ENCODE measurements at places on chromosomes 1 and 21.

DNA sequence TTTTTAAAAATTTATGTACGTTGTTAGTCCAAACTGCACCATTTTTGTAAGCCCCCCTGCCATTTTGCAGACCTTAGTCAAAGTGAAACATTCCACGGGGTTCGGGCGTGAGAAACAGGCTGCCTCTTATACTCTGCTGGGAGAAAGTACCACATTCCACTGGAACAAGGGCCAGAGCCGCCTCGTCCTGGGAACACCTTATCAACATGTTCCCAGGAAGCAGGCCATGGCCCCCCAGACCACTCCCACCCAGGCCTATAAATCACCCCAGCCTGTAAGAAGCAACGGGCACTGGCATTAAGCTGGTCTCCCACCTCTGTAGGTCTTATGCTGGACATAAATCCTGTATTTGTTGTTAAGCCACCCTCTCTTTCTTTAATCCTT is 854 bp upstream of the ZRANB2 start:
- no peak for DNase-seq

- DNase-seq = no peak
Observed at GRCh38 chr21:35511696-35512162, 462.6 kb upstream of the RUNX1 start.

DNA sequence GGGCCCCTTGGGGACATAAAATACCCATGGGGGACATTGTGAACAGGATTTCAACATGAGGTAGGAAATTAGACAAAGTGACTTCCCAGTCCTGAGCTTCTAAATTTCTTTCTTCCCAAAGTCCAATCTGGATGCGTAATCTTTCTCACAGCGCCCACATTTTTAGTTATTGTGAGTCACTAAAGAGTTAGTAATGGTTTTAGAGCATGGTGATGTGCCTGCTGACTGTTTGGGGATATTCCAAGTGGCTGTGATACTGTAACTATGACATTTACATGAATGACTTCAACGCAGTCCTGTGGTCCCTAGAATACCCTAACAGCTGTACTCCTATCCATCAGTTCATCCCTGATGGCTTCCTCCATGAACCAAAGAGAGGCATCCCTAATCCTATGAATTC is 224.0 kb upstream of the COA6 start:
- no peak for DNase-seq

DNA sequence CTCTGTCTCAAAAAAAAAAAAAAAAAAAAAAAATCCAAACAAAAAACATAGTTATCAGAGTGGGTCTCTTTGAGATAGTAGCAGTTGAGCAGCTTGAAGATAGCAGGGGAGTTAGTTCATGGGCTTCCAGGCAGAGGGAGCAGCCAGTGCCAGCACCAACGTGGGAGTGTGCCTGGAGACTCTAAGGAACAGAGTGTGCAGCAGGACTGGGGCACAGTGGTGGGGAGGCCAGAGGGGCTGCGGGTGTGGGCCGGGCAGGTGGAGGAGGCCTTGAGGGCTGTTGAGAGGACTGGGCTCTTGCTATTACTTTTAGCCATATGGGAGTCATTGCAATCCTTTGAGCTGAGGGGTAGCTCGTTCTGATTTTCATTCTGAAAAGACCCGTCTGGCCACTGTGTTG is 63.8 kb downstream of the RYR2 start:
- DNase-seq = no peak

DNA sequence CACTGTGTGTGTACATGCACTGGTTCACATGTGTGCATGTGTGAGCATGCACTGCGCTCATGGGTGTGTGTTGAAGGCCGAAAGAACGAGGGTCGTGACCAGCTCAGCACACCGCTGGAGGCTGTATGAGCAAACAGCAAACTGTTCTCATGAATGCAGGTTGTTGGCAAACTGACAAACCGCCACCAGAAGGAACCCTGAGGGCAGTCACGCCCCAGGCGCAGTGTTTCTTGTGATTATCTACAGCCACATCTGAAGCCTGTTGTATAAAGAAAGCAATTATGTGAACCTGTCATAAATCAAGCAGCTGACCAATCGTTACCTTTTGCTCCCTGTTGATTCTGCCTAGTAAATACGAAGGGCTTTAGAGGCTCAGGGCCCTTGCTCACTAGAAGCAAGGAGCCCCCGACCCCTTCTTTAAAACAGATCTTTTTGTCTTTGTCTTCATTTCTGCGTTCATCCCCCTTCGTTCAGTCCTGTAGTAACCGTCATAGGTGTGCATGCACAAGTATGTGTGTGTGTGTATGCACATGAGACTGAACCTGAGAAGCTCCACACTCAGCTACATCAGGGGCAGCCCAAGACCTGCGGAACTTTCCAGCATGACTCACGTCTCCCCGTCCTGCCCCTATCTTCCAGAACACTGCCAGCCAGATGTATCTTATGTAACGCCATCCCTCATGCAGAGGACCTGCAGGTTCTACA is 16.8 kb upstream of the RIPK4 start:
- no peak for DNase-seq

- no peak for DNase-seq
Observed at GRCh38 chr1:29251164-29252124, 15.1 kb downstream of the PTPRU start.

- DNase-seq = no peak
Observed at GRCh38 chr1:39833121-39833520, 44.5 kb upstream of the BMP8B start.
